A673 (cell line): ENCODE measurements at places on chromosomes 3 and 15. TPM values are rescaled to one million over a fixed set of nuclear protein-coding genes. Genes with fewer than 3 reads are reported as not detected.

- no peaks in the 10 kb centered on the region for H3K27me3 ChIP-seq
- no peaks in the 10 kb centered on the region for H3K36me3 ChIP-seq
- no peak overlapping the region for H3K4me3 ChIP-seq
These were observed 200.1 kb downstream of the OPA1 start for GRCh38 chr3:193793123-193793522.

DNA sequence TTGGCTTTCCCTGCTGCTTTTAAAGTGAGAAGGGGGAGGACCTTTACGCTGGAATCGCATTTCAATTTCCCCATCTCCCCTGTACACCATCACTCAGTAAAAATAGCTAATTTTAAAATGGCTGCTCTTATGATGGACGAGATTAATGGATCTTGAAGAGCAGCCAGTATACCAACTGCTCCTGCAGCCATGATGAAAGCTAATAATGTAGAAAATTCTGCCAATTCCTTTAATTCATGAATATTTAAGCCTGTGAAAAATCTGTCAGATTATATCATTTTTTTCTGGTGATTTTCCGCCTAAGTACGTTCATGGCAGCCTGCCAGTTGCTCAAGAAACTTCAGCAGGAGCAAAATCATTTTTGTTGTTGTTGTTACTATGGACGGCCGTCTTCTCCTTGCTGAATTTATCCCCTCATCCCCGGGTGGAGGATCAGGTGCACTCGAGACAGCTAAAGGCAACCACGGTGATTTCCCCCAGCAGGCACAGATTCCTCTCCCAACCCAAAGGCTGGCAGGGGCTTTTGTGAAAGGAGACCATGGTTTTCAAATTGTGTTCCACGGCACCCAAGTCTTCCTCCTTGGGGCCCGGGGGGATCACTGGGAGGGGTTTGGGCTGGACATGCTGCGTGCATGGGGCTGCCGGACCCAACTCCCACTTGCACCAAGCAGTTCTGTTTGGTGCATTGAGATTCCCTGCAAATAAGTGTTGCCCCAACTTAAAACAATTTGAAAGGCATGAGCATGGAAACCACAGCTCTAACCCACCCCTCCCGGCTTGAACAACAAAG lies 289.6 kb downstream of the UACA start:
- H3K27me3 ChIP-seq, result no peaks in the 10 kb centered on the region
- DNase-seq, result peak; percentile 32
- no peaks in the 10 kb centered on the region for H3K36me3 ChIP-seq
- peak overlapping the region; percentile 68 for H3K27ac ChIP-seq
- no peak overlapping the region for H3K4me3 ChIP-seq

GRCh38 chr3:65268426-65268825 lies 580.6 kb upstream of the ADAMTS9 start:
- peaks cover 2% of the 10 kb centered on the region for H3K27me3 ChIP-seq
- no peaks in the 10 kb centered on the region for H3K4me1 ChIP-seq
- no peak for DNase-seq
- no peak overlapping the region for H3K27ac ChIP-seq

DNA sequence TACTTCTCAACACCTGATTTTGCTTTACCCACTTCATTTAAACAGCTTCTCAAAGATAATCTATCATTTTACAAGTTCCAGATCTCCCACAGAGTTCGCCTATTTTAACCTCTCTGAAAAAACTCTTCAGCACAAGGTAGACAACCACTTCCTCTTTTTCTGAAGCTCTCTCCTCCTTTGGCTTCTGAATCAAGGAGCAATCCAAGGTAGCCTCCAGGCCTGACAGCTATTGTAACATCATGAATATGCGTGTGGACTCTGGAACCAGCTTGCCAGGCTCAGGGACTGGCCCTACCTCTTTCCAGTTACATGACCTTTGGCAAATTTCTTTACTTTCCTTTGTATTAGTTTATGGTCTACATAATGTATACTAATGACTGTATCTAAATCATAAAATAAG lies 405.9 kb upstream of the ZNF385D start:
- no peak overlapping the region for H3K4me3 ChIP-seq
- H3K27ac ChIP-seq, result no peak overlapping the region
- DNase-seq, result no peak
- no peaks in the 10 kb centered on the region for H3K27me3 ChIP-seq
- H3K4me1 ChIP-seq, result no peaks in the 10 kb centered on the region

- no peaks in the 10 kb centered on the region for H3K4me1 ChIP-seq
- no peak overlapping the region for H3K27ac ChIP-seq
- no peak overlapping the region for H3K4me3 ChIP-seq
- H3K27me3 ChIP-seq, result no peaks in the 10 kb centered on the region
These were observed 36.6 kb downstream of the CCDC66 start for GRCh38 chr3:56593455-56594158.

The NDN gene
- total RNA-seq, result not detected in 2 replicates

DNA sequence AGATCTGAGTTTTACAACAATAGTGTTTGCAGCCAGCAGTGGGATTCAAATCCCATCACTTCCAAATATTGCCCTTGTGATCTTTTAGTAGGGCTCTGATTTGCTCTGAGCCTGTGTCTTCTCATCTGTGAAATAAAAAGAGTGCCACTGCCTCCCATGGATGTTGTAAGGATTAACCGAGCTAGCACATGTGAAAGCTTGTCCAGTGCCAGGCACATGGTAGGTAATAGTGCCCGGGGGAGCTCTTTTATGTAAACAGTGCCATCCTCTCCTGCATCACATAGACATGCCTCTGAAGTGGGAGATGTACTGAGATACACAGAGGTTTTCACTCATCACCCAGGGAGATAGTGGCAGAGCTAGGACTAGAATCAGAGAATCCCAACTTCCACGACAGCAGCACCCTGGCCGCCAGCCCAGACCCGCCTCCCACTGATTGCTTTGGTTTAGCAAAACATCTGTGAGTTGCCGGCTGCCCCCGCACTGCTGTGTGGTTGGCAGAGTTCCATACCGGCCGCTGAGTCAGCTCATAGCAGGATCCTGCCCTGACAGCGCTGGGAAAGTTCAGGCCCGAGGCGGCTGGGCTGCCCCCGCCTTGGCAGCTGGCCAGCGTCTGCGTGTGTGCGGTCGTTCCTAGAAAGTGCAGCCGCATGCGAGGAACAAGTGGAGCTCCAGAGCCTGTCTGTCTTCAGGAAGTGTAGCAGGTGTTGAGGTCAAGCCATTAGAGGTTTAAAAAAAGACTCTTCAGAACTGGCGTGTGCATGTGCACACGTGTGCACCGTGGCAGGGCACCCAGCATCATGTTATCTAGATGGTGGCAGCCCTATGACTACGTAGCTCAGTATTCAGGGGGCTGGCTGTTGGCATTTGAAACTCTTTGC lies 5.0 kb downstream of the ARID3B start:
- peak overlapping the region; percentile 5 for H3K4me3 ChIP-seq
- DNase-seq, result peak; percentile 98
- H3K4me1 ChIP-seq, result peaks cover 29% of the 10 kb centered on the region
- H3K27me3 ChIP-seq, result no peaks in the 10 kb centered on the region
- H3K36me3 ChIP-seq, result peaks cover 4% of the 10 kb centered on the region

The PLCL2 gene
- total RNA-seq, result 0.92 and 1.0 TPM in 2 replicates

DNA sequence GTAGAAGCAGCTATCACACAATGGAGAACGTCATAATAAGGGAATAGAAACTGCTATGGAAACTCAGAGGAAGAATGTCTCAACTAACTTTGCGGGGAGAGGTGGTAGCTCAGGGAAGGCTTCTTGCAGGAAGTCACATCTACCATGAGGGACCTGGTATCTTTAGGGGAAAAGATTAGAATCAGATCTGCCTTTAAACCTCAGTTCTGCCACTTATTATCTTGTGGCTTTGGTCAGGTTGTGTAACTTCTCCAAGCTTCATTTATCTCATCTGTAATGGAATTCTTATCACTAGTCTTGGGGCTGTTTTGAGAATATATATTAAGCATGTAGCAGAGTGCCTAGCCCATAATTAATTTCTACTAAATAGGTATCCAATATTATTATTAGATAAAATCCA lies 46.4 kb upstream of the PRICKLE2 start:
- no peak for DNase-seq
- H3K36me3 ChIP-seq, result no peaks in the 10 kb centered on the region
- no peak overlapping the region for H3K27ac ChIP-seq
- H3K27me3 ChIP-seq, result peaks cover 12% of the 10 kb centered on the region
- no peak overlapping the region for H3K4me3 ChIP-seq

- no peaks in the 10 kb centered on the region for H3K27me3 ChIP-seq
- no peak overlapping the region for H3K4me3 ChIP-seq
- no peaks in the 10 kb centered on the region for H3K4me1 ChIP-seq
- DNase-seq, result no peak
- no peaks in the 10 kb centered on the region for H3K36me3 ChIP-seq
These were observed 205.3 kb upstream of the LINGO1 start for GRCh38 chr15:77838061-77838460.

The PLOD2 gene
- 34.6 and 35.2 TPM in 2 replicates for total RNA-seq

DNA sequence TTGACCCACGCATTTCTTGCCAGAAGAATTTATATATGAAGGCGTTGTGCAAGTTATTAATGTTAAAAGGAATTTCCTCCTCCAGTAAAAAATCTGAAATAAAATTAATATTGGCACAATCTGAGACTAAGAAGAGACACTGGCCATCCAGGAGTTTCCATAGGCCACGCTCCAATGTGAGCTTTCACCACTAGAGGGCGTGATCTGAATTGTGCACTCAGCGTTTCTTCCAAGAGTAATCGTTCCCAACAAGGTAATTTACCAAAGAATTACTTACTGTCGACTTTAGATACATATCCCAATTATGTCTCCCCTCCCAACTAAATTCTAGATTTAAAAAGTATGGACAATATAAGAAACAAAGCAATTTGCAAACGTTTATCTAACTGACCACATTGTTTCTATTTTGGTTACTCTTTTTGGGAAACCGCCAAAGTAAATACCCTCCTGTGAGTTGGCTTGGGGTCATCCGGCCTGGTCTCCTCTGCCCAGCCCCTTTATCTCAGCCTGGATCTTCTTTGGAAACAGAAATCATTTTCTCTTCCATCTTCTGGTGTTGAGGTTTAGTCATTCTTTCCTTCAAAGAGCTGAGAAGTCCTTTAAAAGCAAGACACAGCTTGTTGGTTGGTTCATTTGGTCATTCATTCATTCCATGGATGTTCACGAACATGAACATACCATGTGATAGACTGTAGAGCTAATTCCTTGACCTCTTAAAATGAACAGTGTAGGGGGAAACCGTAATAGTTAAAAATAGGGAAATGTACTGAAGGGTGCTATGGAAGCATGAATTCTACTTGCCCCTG lies 26.2 kb downstream of the POLR2M start:
- H3K36me3 ChIP-seq, result no peaks in the 10 kb centered on the region
- peak; percentile 68 for DNase-seq
- H3K4me3 ChIP-seq, result no peak overlapping the region
- H3K27me3 ChIP-seq, result no peaks in the 10 kb centered on the region
